Stimulated activated CD4-positive, alpha-beta T cell treated with anti-CD3 and anti-CD28 coated beads, TNF-alpha, amount 100 ng/mL, for 24 hours (primary cell): ENCODE measurements at places on chromosomes 5 and 9.

- DNase-seq = no peak
Observed at GRCh38 chr5:158951436-158952247, 148.1 kb downstream of the EBF1 start.

GRCh38 chr9:37997636-37998374 is 71.2 kb downstream of the SHB start:
- DNase-seq = no peak

DNA sequence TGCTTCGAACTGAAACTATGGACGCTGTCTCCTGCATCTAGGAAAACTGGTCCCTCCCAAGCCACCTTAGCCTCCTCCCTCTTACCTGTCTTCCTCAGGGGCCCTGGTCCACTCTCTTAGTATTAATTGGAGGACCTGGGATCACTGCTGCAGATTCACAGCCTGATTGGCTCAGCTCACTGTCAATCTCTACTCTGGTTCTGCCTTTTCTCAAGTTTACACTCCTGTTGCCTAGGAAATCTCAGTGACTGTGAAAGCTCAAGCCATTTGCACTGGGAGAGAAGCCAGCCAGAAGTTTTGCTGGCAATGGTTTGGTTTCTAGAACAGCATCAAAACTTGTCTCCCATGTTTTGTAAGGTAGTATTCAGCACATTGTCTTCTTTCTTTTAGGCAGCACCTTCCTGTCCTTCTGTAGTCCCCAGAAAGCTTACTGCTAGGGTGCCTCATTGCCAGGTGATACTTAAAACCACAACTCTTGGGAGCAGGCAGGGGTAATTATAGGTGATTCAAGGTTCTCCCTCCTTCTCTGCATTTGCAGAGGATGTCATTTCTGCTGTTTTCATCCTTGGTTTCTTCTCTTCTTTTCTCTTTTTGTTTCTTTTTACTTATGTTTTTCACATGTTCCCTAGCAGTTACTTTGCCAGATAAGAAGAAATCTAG is at the start of gene CAPSL:
CAPSL (minus strand) TSS at position 55 of the 660 bp plus-strand sequence. CDS start 17,502 bp downstream, outside the sequence.
- DNase-seq = no peak

GRCh38 chr5:45697201-45697600 is 1.0 kb upstream of the HCN1 start:
- DNase-seq = no peak

DNA sequence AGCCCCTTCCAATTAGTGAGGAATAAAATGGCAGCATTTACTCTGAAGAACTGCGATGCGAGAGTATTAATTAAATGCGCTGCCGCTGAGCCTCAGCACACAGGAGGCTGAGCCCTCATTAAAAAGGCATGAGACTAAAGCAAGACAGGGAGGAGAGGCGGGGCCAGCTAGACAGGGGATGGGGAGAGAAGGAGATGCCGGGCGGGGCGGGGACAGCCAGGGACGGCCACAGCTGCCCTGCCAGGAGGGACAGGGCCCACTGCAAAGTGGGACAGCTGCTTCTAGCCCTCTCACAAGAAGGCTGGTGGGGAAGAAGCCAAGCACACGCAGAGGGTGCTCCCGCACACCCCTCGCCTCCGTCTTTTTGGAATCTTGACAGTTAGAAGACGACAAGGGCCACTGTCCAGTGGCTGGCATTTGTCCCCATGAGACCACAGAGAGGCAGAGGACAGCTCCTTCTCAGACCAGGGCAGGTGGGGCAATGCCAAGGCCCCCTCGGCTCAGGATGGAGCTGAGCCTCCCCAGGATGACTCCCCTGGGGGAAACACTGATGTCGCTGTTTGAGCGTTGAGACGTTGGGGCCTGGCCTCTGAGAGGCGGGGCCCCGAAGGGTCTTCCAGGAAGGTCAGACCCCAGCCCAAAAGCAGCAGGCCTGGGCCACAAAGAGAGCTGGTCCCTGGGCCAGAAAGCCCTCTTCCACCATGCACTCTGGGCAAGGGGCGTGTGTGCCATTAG is 26.9 kb downstream of the ADAMTS2 start:
- no peak for DNase-seq

DNA sequence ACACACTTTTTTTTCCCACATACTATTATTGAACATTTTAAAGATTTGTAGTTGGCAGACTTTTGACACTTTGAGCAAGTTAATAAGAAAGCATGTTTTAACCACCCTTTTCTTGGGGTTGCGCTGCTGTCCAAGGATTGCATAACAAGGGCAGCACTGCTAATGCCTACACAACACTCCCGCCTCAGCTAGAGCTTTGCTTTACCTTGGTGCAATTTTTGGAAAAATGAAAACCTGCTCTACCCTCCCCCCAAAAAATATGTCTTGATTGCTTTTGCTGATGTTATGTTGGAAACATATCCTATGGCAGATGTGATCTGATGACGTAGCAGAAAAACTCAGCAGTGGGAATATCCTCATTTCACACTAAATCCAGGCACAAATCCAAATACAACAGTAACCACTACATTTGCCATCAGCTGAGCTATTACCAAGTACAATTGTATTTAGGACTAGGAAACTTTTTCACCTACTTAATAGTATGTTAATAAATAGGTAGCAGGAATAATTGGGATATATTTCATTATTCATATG is 51.5 kb downstream of the UBE2R2 start:
- DNase-seq = no peak

DNA sequence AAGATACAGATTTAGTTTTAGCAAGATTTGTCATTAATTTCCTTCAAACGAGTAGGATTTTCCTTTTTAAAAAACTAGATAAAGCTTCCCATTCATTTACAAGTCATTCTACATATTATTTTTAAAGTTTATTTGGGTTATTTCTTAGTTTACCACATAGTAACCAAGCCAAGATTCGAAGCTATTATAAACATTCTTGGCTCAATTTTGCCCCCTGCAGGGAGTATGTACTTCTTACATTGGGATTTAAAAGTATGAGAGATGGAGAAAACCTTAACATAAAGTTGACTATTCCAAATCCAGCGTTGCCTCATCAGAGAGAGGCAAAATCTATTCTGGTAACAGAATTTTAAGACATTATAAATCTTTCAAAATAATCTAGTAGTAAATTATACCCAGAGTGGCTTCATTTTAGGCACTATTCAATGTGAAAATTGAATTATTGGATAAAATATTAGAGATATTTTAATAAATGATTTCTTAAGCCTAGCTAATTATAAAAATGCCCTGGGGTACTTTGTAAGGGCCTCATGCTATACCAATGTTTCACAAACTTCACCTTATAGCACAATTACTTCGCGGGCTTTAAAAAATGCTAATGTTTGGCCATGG is 39.1 kb downstream of the FBN2 start:
- DNase-seq = no peak
